ENCODE measurements at places on chromosomes 16 and 17.

DNA sequence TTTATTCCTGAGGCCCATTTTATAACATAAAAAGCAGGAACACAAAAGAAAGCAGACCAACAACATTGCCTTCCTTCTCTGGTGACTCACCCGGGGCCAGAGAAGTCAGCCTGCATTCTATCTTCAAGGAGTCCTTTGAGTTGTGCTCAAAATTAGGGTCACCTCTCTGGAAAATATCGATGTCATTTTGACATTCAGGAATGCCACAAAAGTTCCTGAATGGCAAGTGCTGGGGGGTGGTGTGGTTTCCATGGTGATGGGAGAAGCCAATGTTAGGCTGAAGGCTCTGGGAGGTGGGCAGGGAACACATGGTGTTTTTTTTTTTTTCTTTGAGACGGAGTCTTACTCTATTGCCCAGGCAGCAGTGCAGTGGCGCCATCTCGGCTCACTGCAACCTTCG, 159.6 kb downstream of the HAPSTR1 start:
- no peak for DNase-seq

GRCh38 chr17:36748272-36748671, 146.9 kb downstream of the MRM1 start:
- DNase-seq = no peak

DNA sequence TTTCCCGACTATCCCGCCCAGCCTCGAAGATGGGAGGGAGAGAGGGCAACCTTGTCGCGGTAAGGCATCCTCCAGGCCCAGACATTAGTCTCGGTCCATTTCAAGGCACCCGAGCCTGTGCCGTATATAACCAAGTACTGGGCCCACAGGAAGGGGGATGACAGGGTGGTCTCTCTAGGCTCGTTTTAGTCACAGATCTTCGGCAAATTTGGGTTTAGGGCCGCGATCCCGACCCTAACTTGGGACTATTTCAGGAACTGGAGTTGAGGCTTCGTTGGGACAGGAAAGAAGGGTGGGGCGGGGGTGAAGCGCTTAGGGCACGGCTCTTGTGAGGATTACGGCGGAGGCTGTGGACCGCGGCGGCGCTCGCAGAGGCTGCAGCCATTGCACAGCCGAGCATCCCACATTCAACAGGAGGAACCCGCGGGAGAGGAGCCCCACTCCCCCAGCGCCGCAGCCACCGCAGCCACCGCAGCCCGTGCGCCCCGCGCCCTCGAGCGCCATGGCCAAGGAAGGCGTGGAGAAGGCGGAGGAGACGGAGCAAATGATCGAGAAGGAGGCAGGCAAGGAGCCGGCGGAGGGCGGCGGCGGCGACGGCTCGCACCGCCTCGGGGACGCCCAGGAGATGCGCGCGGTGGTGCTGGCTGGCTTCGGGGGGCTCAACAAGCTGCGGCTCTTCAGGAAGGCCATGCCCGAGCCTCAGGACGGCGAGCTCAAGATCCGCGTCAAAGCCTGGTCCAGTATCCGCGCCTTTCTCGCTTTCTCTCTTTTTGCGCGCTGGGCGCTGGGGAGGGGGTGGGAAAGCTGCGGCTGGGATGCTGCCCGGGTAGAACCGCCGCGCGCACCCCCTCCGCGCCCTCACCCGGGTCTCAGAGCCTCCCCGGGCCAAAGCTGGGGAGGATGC, at the start of gene VAT1L:
Gene VAT1L, plus strand, starts transcription at position 384 of the 904 bp plus-strand sequence. Its CDS starts 119 bp downstream, at position 503.
- no peak for DNase-seq

- DNase-seq = no peak
Measured at GRCh38 chr17:49776551-49777300, 11.8 kb upstream of the KAT7 start.

DNA sequence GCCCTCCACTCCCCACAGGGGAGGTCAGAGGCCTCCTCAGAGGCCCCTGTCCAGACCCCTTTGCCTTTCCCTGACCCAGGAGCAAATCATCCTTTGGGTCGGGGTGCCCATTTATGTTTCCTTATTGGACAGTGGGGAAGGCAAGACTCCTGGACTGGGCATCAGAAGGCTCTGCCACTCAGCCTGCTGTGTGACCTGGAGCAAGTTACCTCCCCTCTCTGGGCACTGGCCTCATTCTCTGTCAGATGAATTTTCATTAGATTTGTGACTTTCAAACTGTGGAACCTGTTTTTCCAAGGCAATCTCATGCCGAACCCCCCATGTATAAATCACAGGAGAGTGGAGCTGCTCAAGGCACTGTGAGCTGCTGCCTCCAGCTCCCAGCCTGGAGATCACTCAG, 47.0 kb upstream of the TOB1 start:
- DNase-seq = no peak

DNA sequence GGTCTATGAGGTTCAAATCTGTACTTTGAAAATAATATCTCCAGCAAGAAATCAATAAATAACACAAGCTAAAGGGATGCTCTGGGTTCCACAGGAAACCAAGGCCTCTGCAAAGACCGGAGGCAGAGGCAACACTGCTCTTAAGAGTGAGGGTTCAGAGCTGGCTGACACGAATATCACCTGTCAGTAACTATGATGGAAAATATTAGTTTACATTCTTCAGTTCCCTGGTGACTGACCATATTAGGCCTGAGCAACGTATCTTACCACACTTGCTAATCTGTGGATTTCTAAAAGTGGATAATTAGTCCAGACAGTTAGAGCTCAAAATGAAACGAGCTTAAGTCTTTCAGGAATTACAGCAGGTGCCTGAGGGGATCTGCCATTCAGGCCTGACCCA, 459.3 kb downstream of the HS3ST3B1 start:
- DNase-seq = no peak

- DNase-seq = no peak
Measured at GRCh38 chr17:27356091-27356705, 62.3 kb downstream of the WSB1 start.

GRCh38 chr16:57899771-57900661, 70.9 kb downstream of the CNGB1 start:
- peak; percentile 68 for DNase-seq

DNA sequence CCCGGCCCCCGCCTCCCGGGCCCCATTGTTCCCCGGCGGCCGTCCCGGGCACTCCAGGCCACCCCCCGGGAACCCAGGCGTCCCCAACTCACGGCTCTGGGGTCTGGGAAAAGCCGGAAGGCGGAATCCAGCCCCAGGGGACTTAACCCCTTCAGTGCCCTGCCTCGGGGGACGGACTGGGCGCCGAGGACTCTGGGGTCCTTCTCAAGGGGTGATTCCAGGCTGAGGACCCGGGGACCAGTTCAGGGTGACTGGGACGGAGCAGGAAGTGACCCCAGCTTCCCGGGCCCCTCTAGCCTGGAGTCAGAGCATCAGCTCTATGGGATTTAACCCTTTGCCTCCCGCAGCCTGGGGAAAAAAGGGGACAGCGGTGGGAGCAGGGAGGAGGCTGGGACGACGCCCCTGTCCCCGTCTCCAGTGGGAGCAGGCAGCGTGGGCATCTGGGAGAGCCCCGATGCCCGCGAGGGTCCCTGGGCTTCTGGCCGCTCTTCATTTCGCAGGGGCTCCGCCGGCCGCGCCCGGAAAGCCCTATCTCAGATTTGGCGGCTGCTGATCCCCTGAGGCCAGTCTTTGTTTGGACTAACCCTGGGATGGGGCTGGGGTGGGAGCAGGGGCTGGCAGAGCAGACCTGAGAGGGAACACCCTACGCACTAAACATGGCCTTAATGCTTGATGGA, at the start of gene ZNF629:
Gene ZNF629, minus strand, starts transcription at position 270 of the 677 bp plus-strand sequence. CDS start 2,723 bp downstream, outside the sequence.
- peak; percentile 17 for DNase-seq

DNA sequence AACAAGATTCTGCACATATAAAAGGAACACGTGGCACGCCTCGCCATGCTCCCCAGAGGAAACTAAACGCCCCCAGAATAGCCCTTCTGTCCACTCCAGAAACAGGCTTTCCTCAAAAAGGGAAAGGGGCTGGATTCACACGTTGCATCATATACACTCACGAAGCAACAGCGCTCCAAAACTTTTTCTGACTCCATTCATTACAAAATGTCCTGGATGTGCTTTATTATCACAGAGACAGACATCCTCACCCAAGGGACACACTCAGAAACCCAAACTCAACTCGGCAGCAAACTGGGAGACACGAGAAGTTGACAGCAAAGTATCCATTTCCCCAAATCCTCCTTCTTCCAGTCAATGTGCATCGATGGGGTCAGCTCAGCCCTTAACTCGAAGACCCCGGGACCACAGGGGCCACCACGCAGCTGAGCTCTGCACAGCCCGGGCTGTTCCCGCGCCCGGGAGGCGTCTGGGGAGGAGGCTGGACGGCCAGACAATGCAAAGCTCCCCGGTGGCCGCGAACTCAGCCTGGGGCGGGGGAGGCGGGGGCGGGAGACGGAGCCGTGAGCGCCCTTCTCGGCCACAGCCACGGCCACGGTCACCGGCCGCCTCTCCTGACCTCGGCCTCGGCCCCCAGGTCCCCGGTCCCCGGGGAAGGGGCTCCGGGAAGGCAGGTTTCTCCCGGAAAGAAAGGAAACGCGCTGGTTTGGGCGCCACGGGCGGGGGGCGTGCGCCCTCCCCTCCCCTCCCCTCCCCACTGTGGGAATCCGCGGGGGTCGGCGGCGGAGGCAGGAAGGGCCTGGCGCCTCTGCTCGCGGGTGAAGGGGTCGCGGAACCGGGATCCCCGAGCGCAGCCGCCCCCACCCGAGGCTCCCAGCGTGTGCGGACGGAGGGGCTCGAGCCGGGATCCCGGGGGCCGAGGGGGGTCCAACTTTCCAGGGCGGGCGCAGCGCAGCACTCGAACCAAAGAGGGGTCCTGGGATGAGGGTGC, 1.2 kb downstream of the NXN start:
- DNase-seq = no peak

- no peak for DNase-seq
Measured at GRCh38 chr17:27665549-27665948, 34.6 kb downstream of the LGALS9 start.

DNA sequence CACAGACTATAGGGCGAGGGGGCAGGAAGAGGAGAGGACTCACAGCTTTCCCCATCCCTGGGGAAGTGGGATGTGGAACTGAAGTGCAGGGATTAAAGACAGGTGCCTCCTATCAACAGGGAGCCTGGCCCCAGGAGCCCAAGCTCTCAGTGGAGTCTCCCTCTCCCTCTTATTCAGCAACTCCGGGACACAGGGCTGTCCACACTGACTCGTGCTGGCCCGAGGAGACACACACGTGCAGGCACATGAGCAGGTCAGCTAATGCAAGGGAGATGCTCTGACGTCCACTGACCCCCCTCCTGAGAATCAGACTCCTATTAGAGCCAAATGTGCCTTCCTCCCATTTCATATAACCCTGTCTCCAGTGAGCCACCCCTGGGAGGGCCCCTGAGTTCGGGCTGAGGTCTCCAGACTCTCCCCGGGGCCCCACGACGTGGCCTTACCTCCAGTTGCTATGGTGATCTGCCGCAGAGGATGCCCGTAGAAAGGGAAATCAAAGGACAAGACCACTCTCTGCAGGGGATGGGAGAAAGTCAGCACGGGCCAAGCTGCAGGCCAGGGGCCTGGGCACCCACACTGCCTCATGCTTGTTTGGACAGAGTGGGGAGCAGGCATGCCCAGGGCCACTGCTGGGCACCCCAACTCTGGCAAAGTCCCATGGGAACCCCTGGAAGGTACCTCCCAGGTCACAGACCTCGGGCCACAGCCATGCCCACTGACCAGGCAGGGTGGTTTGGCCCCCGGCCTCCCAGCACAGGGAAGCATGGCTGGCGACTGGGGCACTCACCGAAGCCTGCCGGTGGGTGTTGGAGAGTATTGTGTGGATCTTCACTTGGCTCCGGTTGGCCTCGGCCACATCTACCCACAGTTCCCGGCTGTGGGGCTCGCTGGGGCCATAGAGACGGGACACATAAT, 42.7 kb downstream of the PLXDC1 start:
- DNase-seq = no peak

GRCh38 chr17:70510288-70510687, 341.0 kb downstream of the KCNJ2 start:
- DNase-seq = no peak

Measured in stimulated activated CD4-positive, alpha-beta T cell treated with anti-CD3 and anti-CD28 coated beads, Interleukin-1b, Interleukin-23, amount 100 ng/mL, for 4 hours (primary cell).